ENCODE measurements at places on chromosomes 1 and 21.

- no peak for DNase-seq
Observed at GRCh38 chr1:201890806-201891450, 2.2 kb downstream of the SHISA4 start.

- DNase-seq, result no peak
Observed at GRCh38 chr1:235049217-235049616, 79.4 kb downstream of the TOMM20 start.

DNA sequence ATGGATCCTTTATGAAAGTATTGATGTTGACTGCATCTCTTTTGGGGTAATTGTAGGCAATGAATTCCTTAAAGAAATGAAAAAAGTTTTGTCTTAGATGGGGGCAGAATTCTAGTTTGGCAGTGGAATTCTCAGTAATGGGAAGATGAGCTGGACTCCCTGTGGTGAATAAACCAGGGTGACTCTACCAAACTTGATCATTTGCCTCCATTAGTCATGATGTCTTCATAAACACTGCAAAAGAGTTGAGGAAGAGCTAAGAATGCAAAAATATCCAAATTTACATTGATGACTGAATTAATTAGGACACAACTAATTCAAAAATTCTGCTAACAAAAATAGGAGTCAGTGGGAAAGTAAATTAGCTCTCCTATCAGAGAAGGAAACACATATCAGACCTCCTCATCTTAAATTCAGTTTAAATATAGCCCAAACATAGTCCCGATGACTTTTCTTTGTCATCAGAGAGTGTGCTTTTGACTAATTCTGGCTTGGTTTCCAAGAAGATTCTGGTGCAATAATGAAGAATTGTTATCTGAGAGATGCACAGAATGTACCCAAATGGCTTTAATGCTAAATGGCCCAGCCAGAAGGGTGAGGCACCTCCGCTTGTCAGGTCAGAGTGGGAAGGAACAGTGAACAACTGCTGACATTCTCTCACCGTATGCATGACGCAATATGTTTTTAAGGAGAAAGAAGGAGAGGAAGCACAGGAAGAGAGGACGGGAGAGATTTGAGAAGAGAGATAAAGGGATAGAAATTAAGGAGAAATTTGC is 525.1 kb downstream of the LMO4 start:
- no peak for DNase-seq

DNA sequence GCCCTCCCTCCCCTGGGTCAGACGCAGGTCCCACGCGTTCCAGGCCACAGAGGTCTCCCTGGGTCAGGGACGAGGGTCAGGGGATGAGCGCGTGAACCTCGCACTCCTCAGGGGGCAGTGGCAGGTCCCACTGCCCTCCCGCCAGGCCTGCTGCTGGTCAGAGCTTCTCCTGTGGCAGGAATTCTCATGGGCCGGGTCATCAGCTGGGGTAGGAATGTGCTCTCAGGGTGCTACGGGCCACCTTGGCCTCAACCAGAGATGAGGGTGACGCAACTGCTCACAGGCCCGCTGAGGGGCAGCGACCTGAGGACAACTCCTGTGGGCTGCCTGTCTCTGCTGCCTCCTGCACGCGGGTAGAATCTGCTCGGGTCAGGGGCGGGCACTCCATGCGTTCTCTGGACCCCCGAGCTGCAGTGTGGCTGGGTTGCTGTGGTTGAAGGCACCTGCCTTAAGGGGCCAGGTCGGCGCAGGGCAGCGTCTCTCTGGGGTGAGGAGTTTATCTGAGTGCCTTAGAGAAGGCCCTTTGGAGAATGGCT is 128.8 kb downstream of the PRDM16 start:
- DNase-seq, result no peak

- DNase-seq, result no peak
Observed at GRCh38 chr21:37800456-37801061, 115.7 kb downstream of the KCNJ6 start.

GRCh38 chr1:36963006-36963405 is 71.3 kb downstream of the GRIK3 start:
- no peak for DNase-seq

- no peak for DNase-seq
Observed at GRCh38 chr1:93625582-93626327, 55.9 kb downstream of the BCAR3 start.

DNA sequence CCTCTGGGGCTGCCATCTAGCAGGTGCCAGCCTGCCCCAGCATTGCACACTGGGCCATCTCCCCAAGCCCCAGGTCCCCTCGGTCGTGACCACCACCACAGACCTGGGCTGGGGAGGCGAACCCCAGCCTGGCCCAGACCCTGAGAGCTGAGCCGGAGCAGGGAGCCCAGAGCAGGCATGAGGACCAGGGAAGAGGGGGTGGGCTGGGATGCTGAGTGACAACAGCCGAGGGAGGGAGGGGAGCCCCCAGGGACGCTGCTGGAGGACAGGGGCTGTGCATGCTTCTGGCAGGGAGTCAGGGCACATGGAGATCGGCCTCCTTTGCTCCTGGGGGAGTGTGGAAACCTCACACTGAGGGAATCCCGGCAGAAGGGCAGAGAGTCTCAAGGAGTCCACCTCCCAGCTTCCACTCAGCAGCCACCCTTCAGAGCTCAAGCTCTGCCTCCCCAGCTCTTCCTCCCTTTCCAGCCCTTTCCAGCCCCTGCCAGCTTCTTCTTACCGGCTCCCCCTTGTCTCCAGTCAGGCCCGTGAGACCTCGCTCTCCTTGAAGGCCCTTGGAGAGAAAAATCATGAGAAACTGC is 23.7 kb upstream of the PEF1 start:
- no peak for DNase-seq

DNA sequence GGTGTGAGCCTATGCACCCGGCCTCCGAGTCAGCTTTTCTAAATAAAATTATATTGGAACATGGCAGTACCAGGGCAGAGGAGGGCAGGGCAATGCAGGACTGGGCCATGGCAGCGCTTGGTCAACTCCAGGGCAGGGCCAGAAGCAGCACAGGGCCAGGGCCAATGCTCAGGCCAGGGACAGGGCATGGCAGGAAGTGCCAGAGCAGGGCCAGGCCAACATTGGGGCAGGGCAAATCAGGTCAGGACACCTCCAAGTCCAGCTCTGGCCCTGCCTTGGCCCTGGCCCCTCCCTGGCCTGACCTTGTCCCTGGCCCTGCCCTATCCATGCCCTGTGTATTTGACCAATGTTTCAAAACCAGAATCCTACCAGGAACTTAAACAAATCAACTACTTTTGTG is 156.1 kb downstream of the LIPI start:
- DNase-seq, result no peak

Measured in stimulated activated CD4-positive, alpha-beta T cell treated with anti-CD3 and anti-CD28 coated beads, Interleukin-4, amount 100 ng/mL, for 4 hours (primary cell).